Activated naive CD4-positive, alpha-beta T cell (primary cell): ENCODE measurements at places on chromosomes 6 and 20.

DNA sequence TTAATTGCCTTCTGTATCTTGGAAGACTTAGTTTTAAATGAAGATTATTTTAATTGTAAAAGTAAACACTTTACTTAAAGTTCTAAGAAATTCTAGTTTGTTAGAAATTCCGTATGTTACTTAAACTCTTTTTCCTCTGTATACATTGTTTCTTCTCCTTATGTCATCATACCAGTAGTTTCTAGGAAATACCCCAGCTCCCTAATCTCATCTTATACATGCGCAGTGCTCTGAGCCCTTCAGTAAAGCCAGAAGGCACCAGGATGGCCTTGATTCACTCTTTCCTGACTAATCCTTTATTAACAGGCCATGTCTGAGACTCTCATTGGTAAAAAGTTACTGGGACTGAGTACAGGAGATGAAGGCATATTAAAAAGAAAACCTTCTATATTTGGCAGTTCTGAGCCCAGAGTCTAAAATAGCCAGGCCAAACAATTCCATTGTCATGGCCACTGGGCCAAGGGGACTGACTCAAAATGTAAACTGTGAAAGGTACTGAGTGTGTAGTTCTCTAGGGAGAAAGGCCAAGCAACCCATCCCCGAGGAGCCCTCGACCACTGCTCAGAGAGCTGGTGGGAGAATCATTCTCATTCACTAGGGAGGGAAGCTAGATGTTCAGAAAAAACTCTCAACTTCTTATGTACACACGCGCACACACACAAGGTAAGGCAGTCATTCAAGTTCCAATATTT, 25.0 kb downstream of the SLC22A1 start:
- DNase-seq, result no peak

DNA sequence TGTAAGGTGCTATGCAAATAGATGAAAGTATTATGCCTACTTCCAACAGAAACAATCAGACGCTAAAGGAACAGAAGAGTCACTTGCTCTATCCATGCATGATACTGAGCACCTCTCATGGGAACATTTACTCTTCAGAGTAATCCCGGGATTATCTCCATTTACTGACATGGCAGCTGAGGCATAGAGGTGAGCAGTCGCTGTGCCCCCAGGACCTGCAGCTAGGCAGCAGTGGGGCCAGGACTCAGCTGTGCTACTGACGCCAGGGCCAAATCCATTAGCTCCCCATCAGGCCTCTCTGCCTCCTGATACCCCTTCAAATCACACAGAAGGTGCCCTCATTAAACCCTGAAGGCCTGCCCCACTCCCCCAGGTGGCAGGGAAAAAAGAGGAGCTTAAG, 51.9 kb downstream of the TRAM2 start:
- DNase-seq, result no peak

- no peak for DNase-seq
Observed at GRCh38 chr6:39366931-39367618, 44.6 kb upstream of the KCNK16 start.

DNA sequence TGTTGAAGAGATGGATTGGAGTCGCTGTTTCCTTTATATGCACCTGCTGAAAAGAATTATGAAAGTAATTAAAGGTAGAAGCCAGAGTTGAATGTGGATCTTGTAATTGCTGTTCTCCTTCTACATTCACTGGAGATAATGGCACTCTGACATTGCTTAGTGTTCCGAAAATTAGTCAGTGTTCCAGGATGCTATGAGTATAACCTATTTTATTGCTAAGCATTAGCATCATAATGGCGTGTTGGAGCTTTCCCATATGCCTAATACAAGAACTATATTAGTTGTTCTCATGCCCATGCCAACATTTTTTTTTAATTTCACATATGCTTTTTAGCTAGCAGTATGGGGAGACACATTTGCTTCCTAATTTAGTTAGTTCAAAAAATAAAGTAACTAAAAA, 236.4 kb downstream of the ARHGAP18 start:
- no peak for DNase-seq

GRCh38 chr6:112787371-112787770, 440.2 kb downstream of the RFPL4B start:
- DNase-seq, result no peak

DNA sequence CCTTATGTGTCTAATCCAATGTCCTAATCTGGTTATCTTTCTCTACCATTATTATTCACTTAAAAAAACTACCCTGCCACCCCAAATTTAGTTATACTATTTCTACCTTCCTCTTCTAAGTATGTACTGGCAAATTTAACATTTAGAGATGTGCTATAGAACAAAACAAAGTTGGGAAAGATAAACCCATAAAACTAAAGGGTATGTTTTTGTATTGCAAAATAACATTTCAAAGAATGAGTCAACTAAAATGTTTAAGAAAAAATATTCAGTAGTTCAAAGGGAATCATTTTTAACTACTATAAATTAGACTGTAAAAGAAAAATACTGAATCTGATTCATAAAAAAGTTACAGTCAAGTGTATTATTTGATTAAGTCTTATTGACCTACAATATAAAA, 103.0 kb downstream of the LMBRD1 start:
- DNase-seq, result no peak

DNA sequence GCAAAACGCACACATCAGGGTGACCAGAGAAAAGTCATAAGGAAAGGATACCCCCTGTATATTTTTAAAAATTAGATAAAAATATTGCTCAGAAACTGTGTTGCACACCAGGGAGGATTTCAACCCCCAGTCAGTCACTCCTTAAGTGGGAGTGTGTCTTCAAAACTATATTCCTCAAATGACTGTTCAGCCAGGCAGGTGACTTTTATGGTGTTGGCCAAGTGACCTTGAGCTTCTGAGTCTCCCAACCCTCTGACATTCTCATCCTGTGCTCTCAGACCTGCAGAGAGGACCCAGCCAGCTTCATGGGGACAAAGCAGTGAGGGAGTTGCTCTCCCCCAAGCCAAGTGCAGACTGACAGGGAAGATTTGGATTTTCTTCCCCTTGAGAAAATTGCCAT, 311.9 kb upstream of the JARID2 start:
- no peak for DNase-seq

DNA sequence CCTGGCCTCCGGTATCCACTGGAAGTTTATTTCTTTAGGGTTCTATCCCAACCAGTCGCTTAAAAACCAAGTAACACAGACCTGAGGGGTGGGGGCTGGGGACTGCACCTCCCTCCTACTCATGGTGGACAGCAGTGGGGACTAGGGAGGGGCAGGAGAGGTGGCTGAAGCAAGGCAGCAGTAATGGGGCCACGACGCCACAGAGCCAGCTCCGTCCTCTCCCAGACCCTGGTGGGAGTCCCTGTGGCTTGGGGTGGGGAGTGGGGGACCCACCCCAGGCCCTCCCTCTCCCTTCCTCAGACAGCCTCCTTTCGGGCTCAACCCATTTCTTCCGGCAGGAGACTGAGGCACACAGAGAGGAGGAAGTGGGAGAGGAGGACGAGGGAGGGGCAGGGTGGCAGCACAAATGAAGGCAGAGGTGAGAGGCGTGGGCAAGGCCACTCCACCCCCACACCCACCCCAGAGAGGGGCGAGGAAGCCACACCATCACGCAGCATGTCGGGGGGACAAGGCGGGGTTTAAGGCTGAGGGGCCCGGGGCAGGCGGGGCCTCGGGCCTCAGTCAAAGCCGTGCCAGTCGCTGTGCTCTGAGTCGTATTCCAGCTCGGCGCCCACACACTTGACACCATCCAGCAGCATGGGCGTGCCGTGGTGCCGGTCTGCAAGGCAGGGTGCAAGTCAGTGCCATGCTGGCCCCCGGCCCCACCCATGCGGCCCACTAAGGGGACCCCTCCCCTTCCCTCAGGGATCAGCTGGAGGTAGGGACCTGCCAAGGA, 13.9 kb downstream of the ADISSP start:
- DNase-seq, result no peak

GRCh38 chr20:25038103-25038410, 19.9 kb downstream of the ACSS1 start:
- no peak for DNase-seq

- DNase-seq, result no peak
Observed at GRCh38 chr6:87436435-87436834, 28.7 kb downstream of the CFAP206 start.

DNA sequence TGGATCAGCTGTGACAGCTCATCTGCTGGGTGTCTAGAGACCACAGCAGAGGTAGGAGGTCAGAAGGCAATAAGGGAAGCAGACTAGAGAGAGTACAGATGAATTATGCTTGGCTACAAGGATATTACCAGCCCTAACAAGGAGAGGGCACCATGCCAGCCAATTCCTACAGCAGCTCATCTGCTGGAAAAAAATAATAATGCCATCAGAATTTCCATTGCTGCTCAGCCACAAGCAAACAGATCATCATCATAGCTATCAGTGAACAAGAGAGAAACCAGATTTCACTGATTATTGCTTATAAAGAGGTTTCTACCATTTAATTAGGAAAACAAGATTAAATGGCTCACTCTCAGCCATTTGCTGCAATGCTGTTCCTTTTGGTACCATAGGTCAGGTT, 66.5 kb downstream of the PSMG4 start:
- no peak for DNase-seq

DNA sequence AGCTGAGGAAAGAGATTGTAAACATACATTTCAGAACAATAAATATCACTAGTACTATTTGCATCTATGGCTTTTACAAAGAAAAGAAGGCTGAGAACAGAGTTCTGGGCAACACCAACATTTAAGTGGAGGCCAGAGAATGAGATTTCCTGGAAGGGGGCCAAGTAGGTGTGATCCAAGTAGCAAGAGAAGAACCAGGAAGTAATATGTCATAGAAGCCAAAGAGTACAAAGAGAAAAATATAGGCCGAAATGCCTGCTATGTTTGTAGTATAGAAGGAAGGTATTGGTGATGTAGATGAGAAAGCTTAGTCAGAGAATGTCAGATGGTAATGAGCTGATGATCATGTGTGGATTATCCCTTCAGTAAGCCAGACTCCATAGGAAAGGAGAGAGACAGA, 94.5 kb downstream of the PERP start:
- DNase-seq, result no peak

DNA sequence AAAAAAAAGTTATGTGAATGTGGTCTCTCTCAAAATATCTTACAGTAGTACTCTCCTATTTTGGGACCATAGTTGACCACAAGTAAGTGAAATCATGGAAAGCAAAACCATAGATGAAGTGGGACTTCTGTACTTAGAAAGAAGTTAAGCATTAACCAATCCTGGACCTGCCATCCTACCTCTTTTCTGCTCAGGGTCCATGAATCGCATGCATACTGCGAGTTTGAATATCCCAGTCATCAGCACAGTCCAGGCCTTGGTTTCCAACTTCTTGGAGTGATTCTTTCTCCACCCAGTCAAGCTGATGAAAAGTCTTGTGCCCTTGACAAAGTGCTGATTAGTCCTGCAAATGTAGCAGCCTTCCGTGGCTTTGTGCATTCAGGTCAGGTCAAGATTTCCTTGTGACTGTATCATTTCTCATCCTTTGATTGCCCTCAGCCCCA, 46.0 kb downstream of the RNF217 start:
- DNase-seq, result no peak

DNA sequence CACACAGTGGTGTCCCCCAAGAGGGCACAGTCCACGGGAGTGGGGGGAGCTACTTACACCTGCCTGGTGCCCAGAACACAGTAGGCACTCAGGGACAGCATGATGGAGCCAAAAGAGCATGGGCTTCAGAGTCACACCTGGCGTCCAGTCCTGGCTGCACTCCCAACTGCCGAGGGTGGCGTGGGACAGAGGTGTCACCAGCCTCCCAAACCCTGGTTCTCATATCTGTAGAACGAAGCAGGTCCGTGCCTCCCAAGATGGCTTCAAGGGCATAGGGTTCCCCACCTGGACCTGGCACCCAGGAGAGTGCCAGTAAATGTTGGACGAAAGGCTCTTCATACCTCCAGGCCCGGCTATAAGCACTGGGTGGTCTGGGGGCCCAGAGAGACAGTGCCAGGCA, 8.9 kb downstream of the HRH3 start:
- DNase-seq, result no peak

DNA sequence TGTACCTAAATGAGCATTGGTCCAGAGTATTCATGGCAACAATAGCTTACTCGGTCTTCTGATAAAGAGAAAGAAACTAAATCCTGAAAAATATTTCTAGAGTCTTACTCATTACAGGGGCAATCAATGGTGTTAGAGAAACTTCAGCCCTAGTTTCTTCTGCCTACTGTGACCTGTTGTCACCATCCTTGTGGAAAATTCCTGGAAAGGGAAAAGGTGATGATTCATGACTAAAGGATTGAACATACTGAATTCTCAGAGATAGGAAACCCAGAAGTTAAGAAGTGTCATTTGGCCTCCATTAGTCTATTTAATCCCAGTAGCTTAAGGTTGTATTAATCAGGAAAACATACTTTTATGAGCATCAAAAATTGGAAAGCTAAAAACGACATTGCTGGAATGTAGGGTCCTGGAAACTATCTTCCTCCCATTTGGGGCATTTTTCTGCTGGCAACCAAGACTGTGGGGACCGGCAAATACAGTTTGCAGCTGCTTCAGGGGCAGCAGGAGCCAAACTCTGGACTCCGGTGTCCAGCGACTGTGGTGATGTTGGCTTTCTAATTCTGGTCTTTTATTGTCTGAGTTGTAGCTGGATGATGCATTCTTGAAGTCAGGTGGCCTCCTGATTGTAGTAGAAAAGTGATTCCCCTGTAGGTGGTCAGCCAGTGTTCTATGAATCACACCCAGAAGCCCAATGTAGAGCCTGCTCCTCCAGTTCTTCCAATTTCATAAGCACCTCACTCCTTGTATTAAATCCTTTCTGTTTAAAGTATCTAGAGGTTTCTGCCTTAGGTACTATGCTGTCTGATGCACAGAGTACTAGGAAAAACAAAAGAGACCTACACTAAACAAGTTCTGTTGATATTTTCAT, 67.6 kb downstream of the LCA5 start:
- no peak for DNase-seq

DNA sequence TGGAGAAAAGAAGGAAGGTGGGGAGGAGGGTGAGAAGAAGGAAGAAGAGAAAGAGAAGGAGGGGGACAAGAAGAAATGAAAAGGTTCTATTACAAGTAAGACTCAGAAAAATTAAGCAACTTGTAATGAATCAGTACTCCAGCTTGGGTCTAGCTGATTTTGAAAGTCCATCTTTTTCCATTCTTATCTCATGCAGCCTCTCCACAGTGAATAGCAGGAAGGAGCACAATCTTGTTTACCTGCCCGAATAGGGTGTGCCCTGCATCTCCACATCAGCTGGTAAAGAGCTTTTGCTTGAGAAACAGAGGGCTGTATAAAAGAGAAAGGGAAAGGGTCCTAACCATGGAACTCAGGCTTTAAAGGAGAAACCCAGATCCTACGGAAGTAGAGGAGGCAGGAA, 348.8 kb downstream of the TPBG start:
- no peak for DNase-seq

DNA sequence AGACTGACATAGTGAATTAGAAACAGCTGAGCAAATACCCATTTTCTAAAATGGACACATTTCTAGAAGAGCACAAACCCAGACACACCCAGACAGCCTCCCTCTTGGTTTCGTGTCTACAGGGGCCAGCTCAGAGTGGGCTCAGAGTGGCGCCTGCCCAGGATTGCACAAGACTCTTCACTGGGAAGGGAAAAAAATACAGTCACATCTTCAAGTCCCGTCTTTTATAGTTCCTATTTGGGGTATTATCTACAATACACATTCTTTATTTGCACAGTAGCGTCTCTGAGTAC, 246.1 kb upstream of the AFDN start:
- DNase-seq, result no peak

- no peak for DNase-seq
Observed at GRCh38 chr20:40282941-40283340, 406.1 kb downstream of the MAFB start.
